ENCODE measurements at places on chromosomes 5 and 9.

- no peak for DNase-seq
These were observed 166.8 kb downstream of the YIPF5 start for GRCh38 chr5:144003636-144004035.

DNA sequence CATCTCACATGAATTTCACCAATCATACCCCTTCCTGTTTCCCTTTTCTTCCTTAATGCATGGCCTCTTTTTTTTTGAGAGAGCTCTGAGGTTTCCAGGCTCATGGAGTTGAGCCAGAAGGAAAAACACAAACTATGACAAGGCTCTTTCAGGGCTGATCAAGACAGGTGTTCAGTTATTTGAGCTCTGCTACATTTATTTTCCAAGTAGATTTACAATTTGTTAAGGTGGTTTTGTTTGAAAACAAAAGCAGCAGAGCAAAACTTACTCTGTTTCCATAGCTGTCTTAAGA, 62.4 kb upstream of the IL7R start:
- no peak for DNase-seq

DNA sequence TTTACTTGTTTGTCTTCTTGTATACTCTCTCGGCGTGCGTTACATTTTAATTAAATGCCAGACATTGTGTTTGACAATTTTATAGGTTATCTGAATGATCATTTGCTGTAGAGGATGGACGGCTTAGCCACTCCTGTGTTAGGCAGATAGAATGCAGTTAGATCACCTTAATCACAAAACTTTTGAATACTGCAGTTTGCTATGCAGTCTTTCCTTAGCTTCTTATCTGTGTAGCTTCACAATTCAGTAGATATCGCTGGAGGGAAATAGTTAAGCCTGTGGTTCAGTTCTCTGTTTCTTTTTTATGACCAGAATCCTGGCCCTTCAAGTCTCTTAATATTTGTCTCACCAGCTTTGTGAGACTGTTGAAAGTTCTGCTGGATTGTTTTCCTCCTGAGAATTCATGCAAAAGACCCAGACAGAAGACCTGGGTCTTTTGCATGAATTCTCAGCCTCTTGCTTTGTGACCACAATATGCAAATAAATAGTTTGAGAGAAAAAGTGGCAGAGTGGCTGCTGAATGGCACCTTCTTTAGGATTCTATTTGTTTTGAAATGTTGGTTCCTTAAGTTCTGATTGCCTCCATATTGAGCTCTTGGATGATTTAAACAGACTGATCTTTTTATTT, 40.2 kb downstream of the RASA1 start:
- DNase-seq, result no peak

DNA sequence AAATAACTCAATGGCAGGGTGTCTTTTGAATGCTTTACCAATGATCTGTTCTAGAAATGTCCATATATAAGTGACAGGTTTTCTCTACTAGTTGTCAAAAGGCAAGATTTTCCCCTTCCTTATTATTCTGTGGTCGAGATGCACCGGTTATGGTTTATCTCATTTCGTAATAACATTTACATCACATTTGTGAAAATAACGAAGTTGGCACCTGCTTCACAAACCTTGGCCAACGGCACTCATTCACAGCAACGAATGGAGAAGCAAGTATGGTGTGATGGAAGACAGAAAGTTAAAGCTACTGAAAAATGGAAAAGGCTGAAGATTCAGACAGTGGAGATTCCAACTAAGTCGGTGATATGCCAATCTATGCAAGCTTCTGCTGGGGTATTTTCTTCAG, 235.8 kb downstream of the KCTD16 start:
- DNase-seq, result no peak

GRCh38 chr9:4501147-4501507, 10.9 kb downstream of the SLC1A1 start:
- DNase-seq, result no peak

DNA sequence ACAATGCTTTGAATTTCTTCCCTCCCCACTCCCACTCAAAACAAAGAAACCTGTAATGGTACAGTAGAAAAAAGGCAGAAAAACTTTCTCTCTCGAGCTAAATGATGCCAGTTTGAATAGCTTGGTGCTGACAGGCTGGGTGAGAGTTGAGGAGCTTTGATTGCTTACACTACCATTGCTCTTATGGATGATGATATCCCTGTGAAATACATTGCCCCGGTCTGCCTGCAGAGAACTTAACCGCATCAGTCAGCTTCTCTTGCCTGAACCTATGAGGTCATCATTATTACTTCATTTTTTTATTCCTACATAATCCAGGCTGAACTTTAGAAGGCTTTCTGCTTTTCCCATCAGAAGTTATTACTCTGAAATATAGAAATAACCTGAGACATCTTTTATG, 69.3 kb downstream of the ISL1 start:
- DNase-seq, result no peak

GRCh38 chr5:129148-129547, 37.2 kb downstream of the PLEKHG4B start:
- no peak for DNase-seq

DNA sequence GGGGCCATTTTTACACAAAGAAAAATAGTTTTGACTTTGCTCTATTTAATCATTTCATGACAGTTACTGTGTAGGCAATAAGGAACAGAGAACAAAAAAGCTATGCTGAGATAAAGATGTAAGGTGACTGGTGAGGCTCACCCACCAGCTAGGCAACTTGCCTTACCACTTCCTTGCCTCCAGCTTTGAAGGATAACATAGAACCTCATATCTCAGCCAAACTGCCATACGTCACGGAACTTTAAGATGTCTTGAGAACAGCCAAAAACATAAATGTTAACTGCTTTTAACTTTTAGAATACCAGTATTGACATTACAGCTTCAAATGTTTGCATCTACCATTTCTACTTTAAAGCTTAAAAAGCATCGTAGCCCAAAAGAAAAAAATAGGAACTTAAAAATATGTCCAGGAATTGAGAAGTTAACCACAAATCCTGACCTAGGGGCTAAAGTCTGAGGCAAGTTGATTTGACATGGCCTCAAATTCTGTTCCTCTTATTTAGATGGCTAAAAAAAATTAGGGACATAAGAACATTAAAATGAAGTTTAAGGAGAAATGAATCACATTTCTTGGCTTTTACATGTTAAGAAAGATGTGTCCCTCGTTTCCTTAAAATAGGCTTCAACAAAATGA, 7.7 kb upstream of the GCNT4 start:
- DNase-seq, result peak; percentile 87

- DNase-seq, result no peak
These were observed 144.3 kb upstream of the RAPGEF1 start for GRCh38 chr9:131884222-131884621.

DNA sequence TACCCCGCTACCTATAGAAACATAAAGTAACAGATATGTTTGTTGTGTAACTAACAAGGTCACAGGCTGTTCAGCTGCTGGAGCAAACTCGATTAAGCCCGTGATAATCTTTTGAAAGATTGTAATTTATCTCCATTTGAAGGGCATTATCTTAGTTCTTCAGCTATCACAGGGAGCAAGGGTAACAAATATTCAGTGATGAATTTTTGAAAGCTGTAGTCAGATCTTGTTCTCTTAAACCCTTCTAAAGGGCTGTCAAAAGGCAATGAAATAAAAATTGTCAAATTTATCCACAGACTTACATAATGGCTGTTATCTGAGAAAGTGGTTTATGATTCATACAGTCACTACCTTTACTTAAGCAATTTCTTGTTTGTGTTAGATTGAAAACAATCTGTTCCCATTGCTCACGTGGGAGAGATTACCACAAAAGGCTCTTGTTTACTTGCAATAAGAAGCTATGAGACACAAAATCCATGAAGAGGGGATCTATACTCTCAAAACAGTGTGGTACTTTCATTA, 78.3 kb upstream of the ZNF608 start:
- DNase-seq, result no peak

DNA sequence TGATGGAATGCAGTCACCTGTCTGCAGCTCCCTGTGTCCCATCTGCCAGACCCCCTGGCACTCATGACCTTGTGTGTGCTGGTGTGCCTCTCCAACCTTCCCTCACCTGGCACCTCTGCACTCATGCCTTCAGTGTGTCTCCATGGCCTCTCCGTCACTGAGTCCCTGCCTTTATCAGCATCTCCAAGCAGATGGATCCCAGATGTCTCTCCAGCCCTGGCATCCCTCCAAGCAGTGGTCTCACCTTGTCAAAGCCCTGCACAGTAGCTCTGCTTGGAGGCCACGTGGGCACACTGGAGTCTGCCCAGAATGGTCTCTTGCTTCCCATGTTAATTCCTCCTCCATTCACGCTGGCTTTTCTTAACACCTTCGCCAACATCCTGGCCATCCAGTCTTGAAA, 84.8 kb downstream of the DAP start:
- DNase-seq, result no peak

DNA sequence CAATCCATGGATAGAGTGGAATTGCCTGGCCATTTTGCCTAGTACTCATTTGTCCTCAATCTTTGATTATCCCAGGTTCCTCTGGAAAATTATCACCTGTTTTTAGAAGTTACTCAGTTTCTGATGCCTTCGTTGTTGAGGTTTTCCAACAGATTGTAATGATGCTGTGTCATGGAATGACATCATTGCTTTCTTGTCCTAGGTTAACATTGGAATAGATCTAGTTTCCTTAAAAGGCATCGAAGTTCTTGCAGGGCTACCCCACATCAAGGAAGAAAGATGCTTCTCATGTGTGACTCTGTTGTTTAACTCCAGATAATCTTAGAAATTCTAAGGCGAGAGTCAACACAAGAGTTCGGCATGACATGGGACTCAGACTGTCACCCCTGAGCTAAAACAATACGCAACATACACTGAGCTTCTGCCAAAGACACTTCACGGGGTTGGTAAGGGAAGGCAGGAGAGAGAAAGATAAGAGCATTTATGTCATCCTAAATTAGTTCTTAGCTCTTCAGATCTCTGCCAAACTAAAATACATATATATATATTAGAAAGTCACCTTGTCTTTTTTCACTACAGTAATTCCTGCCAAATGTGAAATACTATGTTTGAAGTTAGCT, 293.2 kb upstream of the WWC1 start:
- DNase-seq, result no peak

- no peak for DNase-seq
These were observed 13.5 kb downstream of the BTNL9 start for GRCh38 chr5:181053488-181054121.

DNA sequence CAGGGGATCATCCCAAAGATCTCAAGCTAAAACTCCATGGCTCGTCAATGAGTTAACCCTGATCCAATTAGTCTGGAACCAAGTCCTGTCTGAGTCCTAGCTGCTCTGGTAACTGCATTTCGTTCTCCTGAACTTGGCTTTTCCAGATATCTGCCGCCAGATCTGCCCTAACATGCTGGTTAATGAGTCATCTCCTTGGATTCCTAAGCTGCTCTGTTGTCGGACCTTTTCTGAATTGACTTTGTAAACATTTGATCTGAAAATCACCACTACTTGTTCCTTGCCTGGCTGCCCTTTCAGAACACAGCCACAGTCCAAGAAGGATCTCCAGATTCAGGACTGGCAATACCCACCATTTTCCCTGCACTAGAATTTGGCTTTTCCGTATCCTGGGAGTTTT, 473.0 kb downstream of the ZSWIM6 start:
- no peak for DNase-seq

DNA sequence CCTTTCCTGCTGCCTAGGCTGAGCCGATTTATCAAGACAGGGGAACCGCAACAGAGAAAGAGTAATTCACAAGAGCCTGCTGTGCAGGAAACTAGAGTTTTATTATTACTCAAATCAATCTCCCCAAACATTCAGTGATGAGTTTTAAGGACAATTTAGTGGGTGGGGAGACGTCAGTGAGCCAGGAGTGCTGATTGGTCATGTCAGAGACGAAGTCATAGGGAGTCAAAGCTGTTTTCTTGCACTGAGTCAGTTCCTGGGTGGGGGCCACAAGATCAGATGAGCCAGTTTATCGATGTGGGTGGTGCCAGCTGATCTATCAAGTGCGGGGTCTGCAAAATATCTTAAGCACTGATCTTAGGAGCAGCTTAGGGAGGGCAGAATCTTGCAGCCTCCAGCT, 19.0 kb downstream of the SNX24 start:
- DNase-seq, result no peak

GRCh38 chr9:89988458-89988857, 383.6 kb downstream of the GADD45G start:
- DNase-seq, result no peak

GRCh38 chr9:33120620-33121019, 44.1 kb upstream of the SMU1 start:
- DNase-seq, result no peak

DNA sequence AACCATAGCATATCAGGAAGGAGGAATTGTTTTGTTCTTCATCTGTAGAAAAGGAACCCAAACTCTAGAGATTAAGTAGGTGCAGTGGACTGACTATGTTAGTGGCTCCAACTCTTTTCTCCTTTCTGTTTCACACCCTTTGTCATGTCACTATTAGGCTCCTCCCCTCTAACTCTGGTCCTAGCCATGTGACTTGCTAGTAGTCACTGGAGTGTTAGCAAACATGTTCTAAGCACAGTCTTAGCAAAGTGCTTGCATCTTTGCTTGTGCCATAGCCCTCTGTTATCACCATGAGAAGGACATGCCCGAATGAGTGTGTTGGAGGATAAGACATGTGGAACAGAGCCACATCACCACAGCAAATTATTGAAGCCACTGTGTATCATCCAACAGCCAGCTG, 55.4 kb upstream of the PPP3R2 start:
- DNase-seq, result no peak

- DNase-seq, result no peak
These were observed 63.4 kb upstream of the PAPPA start for GRCh38 chr9:116090030-116090770.

DNA sequence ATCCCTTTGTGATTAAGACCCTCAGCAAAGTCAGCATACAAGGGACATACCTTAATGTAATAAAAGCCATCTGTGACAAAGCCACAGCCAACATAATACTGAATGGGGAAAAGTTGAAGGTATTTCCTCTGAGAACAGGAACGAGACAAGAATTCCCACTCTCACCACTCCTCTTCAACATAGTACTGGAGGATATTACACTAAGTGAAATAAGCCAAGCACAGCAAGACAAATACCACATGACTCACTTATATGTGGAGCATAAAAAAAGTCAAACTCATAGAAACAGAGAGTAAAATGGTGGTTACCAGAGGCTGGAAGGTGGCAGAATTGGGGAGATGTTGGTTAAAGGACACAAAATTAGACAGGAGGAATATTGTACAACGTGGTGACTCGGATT, 118.1 kb upstream of the NFIL3 start:
- DNase-seq, result no peak

DNA sequence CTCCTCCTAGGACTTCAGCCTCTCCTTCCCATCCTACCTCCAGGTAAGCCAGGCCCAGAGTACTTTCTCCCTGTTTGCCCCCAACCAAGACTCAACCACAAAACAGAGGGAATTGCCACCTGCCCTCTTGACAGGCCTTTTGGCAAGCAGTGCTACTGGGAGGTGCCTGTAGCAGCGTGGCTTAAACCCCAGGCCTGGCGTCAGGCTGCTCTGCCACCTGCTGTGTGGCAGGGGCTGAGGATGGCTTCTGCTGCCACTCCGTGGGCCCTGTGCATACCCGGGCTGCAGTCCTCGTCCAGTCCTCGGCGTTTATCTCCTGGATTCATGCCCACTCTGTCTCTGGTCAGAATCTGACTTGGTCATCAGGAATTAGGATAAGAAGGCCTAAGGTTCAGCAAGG, 163.1 kb downstream of the PAX5 start:
- no peak for DNase-seq
